ENCODE measurements at places on chromosomes 7 and 10.

GRCh38 chr7:1758028-1758858 lies 88.2 kb downstream of the ELFN1 start:
- no peak for DNase-seq
- H3K4me3 ChIP-seq, result no peak overlapping the region
- no peak overlapping the region for H3K27ac ChIP-seq
- H3K4me1 ChIP-seq, result peaks cover 2% of the 10 kb centered on the region
- H3K27me3 ChIP-seq, result peaks cover 4% of the 10 kb centered on the region

DNA sequence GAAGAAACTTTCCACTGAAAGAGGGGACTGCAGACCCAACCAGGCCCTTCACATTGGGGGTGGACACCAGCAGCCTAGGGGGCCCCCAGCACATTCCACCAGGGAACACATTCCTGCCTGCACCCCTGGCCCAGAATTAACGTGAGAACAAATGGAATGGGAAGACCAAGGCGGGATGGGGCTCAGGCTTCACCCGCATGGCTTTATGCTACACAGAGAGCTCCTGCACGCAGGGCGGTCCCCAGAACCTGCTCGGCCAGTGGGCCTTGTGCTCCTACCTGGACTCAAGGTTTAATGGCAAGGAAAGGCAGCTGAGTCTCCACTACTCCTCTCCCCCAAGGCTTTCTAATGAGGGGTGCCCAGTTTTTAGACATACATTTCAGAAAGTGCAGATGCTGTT lies 146.3 kb upstream of the GPR26 start:
- no peaks in the 10 kb centered on the region for H3K27me3 ChIP-seq
- no peaks in the 10 kb centered on the region for H3K36me3 ChIP-seq
- H3K27ac ChIP-seq, result no peak overlapping the region
- DNase-seq, result no peak

- no peak overlapping the region for H3K4me3 ChIP-seq
- H3K36me3 ChIP-seq, result no peaks in the 10 kb centered on the region
- no peaks in the 10 kb centered on the region for H3K27me3 ChIP-seq
- no peak overlapping the region for H3K27ac ChIP-seq
- H3K4me1 ChIP-seq, result no peaks in the 10 kb centered on the region
Measured at GRCh38 chr7:113548561-113548960, 370.2 kb downstream of the PPP1R3A start.

GRCh38 chr7:139521439-139521838 lies 2.0 kb upstream of the CLEC2L start:
- no peak overlapping the region for H3K27ac ChIP-seq
- H3K36me3 ChIP-seq, result no peaks in the 10 kb centered on the region

GRCh38 chr7:40092182-40092581 lies 42.2 kb downstream of the MPLKIP start:
- no peaks in the 10 kb centered on the region for H3K27me3 ChIP-seq
- no peaks in the 10 kb centered on the region for H3K4me1 ChIP-seq
- H3K4me3 ChIP-seq, result no peak overlapping the region
- no peak for DNase-seq
- H3K36me3 ChIP-seq, result peaks cover 49% of the 10 kb centered on the region

GRCh38 chr7:28955356-28955717 lies 2.8 kb downstream of the TRIL start:
- no peak for DNase-seq
- H3K27ac ChIP-seq, result no peak overlapping the region
- H3K4me1 ChIP-seq, result peaks cover 7% of the 10 kb centered on the region
- peaks cover 76% of the 10 kb centered on the region for H3K27me3 ChIP-seq
- H3K36me3 ChIP-seq, result no peaks in the 10 kb centered on the region
- H3K4me3 ChIP-seq, result no peak overlapping the region

DNA sequence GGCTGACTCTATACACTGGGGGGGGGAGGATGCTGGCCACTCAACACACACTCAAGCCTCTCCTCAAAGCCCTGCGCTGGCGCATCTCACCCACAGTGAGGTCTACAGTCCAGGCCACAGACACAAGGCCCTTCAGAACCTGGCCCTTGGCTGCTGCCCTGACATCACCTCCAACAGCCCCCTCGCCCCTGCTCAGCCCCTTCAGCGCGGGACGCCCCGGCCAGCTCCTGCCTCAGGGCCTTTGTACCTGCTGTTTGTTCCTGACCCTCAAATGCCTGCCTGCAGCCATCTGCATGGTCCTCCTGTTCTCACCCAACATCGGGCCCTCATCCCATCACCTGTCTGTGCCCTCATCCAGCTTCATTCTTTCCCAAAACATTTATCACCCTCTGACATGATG lies 572.6 kb downstream of the DNAJB6 start:
- H3K4me3 ChIP-seq, result no peak overlapping the region
- peaks cover 7% of the 10 kb centered on the region for H3K4me1 ChIP-seq
- H3K36me3 ChIP-seq, result no peaks in the 10 kb centered on the region
- DNase-seq, result no peak
- H3K27ac ChIP-seq, result no peak overlapping the region

DNA sequence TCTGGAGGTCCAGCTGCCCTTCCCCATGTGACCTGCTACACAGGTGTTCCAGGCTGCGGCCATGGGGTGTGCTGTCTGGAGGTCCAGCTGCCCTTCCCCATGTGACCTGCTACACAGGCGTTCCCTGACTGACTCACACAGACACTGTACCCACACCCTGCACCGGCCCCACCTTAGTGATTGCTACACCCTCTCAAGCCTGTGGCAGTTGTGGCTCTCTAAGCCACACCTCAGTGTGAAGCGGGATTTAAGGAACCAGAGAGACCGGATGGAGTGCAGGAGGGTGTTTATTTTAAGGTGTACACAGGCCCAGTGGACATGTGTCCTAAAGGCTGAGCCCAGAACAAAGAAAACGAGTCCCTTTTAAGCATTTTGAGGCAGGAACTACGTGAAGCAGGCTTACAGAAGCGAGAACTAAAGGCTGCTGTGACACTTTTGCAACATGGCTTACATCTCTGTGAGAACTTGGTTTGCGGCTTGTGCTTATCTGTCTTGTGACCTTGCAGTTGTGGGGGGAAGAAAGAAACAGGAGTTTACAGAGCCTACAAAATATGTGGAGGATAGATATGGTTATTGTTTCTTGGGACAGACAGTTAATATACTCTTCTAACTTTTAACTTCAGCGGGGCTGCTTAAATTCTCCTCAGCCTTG lies 326.4 kb downstream of the PAXIP1 start:
- H3K27ac ChIP-seq, result no peak overlapping the region
- H3K4me1 ChIP-seq, result no peaks in the 10 kb centered on the region
- H3K27me3 ChIP-seq, result no peaks in the 10 kb centered on the region
- H3K36me3 ChIP-seq, result no peaks in the 10 kb centered on the region

DNA sequence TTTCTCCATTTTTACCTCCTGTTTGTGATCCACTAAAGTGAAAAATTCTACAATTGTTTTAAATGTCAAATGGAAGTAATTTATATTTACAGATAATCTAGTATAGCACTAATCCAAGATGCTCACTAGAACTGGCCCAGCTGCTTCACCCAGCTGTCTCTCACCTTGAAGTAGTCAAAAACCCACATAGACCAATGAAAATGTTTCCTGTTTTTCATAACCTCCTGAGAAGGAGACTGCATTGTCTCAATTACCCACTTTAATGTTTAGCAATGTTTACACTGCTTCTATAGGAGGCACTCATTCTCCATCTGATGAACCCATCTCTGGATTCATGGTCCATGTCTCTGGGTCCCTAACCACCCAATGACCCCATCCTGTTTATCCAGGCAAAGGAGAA lies 56.1 kb upstream of the ADO start:
- no peaks in the 10 kb centered on the region for H3K36me3 ChIP-seq
- no peak overlapping the region for H3K27ac ChIP-seq
- no peak overlapping the region for H3K4me3 ChIP-seq
- H3K27me3 ChIP-seq, result no peaks in the 10 kb centered on the region

DNA sequence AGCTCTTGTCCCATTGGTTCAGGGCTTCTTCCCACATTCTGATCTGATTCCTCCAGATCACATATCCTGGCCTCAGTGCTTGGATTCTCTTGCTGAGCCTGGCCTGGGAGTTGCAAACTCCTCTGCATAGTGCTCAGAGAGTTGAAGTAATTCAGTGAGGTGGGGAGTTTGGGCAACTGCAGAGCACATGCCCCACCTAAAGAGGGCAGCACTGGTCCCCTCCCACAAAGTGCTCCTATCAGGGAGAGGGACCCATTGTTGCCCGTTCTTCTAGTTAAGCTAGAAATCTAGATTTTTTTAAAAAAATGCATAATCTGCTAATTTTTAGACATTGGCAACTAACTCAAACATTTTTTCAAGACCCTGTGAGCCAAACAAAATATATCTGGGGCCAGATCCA lies 45.1 kb downstream of the CHN2 start:
- H3K27ac ChIP-seq, result no peak overlapping the region
- DNase-seq, result peak; percentile 15
- no peaks in the 10 kb centered on the region for H3K36me3 ChIP-seq
- H3K4me3 ChIP-seq, result no peak overlapping the region
- peaks cover 15% of the 10 kb centered on the region for H3K27me3 ChIP-seq

GRCh38 chr7:116273918-116274301 lies 63.6 kb downstream of the TES start:
- no peak for DNase-seq
- H3K36me3 ChIP-seq, result no peaks in the 10 kb centered on the region
- no peak overlapping the region for H3K27ac ChIP-seq
- H3K4me3 ChIP-seq, result no peak overlapping the region
- H3K4me1 ChIP-seq, result no peaks in the 10 kb centered on the region
- H3K27me3 ChIP-seq, result peaks cover 32% of the 10 kb centered on the region

- peaks cover 6% of the 10 kb centered on the region for H3K27me3 ChIP-seq
- DNase-seq, result no peak
- H3K36me3 ChIP-seq, result no peaks in the 10 kb centered on the region
- H3K4me3 ChIP-seq, result no peak overlapping the region
- no peaks in the 10 kb centered on the region for H3K4me1 ChIP-seq
Measured at GRCh38 chr7:25907214-25907613, 244.8 kb upstream of the NFE2L3 start.

- no peaks in the 10 kb centered on the region for H3K36me3 ChIP-seq
- H3K4me3 ChIP-seq, result no peak overlapping the region
- H3K27me3 ChIP-seq, result no peaks in the 10 kb centered on the region
- no peak overlapping the region for H3K27ac ChIP-seq
Measured at GRCh38 chr10:17607060-17607459, 10.1 kb downstream of the HACD1 start.
